Endodermal cell (in vitro differentiated cells): ENCODE measurements at places on chromosomes 1 and 21. TPM values are rescaled to one million over a fixed set of nuclear protein-coding genes. Genes with fewer than 3 reads are reported as not detected.

DNA sequence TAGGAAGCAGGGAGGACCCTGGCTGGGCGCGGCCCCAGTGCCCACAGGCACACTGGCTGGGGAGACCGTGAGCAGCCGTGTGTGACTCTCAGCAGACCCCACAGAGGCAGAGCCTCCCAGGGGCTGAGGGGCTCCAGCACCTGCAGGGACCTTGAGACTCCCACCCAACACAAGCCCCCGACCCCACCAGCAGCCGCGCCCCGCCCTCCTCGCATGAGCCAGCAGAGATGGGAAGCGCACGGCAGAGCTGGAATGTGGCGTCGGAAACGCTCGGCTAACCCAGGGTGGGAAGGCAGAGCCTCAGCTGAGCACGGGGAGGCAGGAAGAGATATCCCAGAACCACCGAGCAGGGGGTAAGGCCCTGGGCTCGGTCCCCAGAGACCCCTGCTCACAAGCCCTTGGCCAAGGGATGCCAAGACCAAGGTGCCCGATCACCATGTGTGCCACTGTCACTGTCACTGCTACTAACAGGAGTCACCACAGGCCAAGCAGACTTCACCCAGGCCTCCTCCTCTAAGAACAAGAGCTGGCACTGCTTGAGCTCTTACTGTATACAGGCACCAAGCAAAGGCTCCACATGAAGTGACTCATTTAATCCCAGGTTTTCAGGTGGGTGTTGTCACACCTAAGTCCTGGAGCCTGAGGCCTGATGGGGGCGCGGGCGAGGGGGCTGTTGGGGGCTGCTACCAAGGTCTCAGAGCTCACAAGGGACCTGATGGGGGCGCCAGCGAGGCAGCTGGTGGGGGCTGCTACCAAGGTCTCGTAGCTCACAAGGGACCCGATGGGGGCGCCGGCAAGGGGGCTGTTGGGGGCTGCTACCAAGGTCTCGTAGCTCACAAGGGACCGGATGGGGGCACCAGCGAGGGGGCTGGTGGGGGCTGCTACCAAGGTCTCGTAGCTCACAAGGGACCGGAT lies 20.1 kb downstream of the MEGF6 start:
- DNase-seq: peak; percentile 79

GRCh38 chr21:43989401-43989800 lies 22.7 kb upstream of the TRAPPC10 start:
- DNase-seq: no peak

- DNase-seq: no peak
Measured at GRCh38 chr1:109527098-109527811, 12.4 kb upstream of the GPR61 start.

- no peak for DNase-seq
Measured at GRCh38 chr1:24418898-24419628, 3.5 kb downstream of the NIPAL3 start.

- DNase-seq: no peak
Measured at GRCh38 chr1:16015960-16016901, 1.6 kb downstream of the HSPB7 start.

- no peak for DNase-seq
Measured at GRCh38 chr1:106459418-106459817, 597.1 kb upstream of the PRMT6 start.

DNA sequence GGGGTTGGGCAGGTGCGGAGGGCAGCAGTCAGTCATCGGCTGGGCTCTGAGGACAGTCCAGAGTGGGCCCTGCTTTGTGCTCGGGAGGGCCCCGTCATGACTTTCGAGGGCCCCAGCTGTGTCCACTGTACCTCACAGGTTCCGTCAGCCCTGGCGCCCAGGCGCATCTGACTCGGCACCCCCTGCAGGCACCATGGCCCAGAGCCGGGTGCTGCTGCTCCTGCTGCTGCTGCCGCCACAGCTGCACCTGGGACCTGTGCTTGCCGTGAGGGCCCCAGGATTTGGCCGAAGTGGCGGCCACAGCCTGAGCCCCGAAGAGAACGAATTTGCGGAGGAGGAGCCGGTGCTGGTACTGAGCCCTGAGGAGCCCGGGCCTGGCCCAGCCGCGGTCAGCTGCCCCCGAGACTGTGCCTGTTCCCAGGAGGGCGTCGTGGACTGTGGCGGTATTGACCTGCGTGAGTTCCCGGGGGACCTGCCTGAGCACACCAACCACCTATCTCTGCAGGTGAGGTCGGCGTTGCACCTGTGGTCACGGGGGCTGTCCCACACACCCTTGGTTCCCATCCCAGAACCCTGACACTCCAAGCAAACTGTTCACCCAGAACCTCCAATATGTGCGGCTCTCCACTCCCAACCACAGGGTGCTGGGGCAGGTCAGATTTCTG lies 7.8 kb downstream of the PODN start:
- DNase-seq: peak; percentile 46

GRCh38 chr21:26506956-26507355 lies 66.1 kb downstream of the CYYR1 start:
- DNase-seq: no peak

GRCh38 chr1:38640371-38640770 lies 219.2 kb downstream of the RRAGC start:
- DNase-seq: no peak

GRCh38 chr1:55700359-55701130 lies 485.4 kb upstream of the USP24 start:
- DNase-seq: no peak

DNA sequence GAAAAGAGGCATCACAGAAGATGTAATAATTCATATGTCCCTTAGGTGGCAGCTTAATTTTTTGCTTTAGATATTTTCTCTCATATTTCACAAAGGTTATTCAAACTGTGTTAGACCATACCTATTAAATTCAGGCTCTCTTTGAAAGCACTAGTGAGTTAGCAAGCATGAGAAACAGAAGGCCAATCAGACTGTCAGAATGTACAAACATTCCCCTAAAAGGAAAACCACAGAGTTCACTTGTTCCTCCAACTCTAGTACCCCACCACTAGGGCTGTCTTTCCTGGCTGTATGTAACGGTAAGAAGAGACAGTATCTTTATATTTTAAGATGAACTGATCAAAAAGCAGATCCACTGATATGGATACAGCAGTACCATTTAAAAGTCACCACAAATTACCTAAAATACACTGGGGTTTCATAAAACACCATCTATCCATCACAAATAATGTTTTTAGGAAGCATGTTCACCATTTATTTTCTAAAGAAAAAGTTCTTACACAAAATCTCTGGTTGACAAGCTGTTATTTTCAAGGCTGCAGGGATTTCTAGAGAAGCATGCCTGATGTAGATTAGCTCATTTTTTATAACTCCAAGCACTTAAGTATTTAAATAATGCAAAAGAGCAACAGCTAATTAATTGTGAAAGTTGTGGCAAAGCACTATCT lies 1.8 kb downstream of the ARPC5 start:
- DNase-seq: no peak

- no peak for DNase-seq
Measured at GRCh38 chr1:15856888-15857287, 9.4 kb downstream of the SPEN start.

- DNase-seq: no peak
Measured at GRCh38 chr21:41630249-41630648, 122.3 kb upstream of the TMPRSS2 start.

- peak; percentile 57 for DNase-seq
Measured at GRCh38 chr1:101820071-101820470, 176.7 kb downstream of the OLFM3 start.

DNA sequence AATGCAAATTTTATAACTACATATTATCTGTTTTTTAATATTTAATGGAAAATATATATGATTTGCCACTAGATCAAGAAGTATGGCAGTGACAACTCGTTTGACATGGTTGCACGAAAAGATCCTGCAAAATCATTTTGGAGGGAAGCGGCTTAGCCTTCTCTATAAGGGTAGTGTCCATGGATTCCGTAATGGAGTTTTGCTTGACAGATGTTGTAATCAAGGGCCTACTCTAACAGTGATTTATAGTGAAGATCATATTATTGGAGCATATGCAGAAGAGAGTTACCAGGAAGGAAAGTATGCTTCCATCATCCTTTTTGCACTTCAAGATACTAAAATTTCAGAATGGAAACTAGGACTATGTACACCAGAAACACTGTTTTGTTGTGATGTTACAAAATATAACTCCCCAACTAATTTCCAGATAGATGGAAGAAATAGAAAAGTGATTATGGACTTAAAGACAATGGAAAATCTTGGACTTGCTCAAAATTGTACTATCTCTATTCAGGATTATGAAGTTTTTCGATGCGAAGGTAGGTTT lies 556 bp downstream of the IFI44 start:
- no peak for DNase-seq

- DNase-seq: no peak
Measured at GRCh38 chr1:160838888-160839287, 23.8 kb downstream of the CD244 start.

DNA sequence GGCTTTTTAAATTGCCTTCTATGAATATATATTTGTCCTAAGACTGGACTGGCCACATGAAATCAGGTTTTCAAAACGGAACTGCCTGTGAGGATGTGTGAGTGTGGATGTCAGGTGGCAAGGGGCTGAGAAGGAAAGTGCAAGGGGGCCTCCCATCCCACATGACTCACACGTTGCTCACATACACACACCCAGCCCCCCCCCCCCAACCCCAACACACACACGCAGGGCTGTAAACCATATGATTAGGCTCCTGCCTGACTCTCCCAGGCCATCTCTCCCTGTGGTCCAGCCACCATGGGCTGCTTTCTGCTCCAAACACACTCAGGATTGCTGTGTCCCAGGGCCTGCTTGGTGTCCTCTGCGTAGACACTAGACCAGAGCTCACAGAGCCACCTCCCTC lies 22.4 kb downstream of the DEGS1 start:
- DNase-seq: no peak

- no peak for DNase-seq
Measured at GRCh38 chr1:25197235-25197975, 34.9 kb downstream of the SYF2 start.

- no peak for DNase-seq
Measured at GRCh38 chr1:169784102-169784501, 10.6 kb downstream of the METTL18 start.

GRCh38 chr1:198849093-198849492 lies 210.3 kb downstream of the PTPRC start:
- DNase-seq: no peak

DNA sequence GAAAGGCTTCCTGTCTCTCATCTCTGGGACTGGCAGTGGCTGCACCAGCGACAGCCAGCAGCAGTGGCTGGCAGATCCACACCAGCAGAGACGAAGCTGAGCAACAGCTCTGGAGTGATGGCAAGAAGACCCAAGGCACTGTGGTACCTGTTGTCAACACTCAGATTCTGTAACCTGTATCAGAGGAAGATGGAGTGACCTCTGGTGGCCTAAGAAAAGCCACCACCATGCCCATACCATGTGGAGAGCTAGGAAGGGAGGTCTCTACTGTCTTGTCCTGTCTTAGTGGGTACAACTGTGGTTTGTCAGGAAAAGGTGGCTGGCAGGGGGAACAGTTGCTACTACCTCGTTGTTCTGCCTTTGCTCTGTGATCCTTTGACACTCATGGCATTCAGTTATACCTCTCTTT lies 22.5 kb upstream of the RHBDL2 start:
- DNase-seq: peak; percentile 63

DNA sequence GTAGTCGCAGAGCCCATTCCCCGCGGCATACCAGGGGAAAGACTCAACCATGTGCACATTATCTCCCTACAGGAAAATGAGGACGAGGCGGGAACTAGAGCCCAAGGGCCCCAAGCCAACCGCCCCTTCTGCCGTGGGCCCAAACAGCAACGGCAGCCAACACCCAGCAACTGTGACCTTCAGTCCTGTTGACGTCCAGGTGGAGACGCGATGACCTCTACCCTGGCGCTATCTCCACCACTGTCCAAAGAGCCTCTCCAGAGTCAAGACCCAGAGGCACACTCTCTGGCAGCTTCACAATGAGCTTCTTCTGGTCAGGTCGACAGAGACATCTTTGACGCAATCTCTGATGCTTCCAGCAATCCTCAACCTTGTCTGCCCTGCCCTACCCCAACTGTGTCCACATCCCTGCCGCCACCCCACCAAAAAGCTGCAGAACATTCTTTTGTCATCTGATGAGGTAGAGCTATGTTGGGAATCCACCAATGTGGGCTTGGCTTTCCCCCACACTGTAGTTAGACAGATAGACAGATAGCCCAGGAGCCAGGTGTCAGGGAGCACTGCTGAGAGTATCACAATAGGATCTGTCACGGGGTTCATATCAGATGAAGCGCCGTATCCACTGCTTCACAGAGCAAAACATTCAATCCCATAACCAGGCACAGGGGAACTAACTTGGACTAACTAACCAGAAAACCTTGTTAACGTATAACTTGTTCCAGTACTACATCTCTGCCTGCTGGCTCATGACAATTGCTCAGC lies 37.4 kb upstream of the SRRM1 start:
- DNase-seq: peak; percentile 36

- peak; percentile 46 for DNase-seq
Measured at GRCh38 chr1:14039582-14040430, 339.8 kb downstream of the PRDM2 start.

- peak; percentile 94 for DNase-seq
Measured at GRCh38 chr1:155320661-155321617, at the start of gene RUSC1. TSS of gene RUSC1 (plus strand) at chr1:155320894. CDS start at chr1:155321774, 880 bp downstream.

GRCh38 chr1:217861658-217862057 lies 230.5 kb downstream of the SPATA17 start:
- DNase-seq: no peak

DNA sequence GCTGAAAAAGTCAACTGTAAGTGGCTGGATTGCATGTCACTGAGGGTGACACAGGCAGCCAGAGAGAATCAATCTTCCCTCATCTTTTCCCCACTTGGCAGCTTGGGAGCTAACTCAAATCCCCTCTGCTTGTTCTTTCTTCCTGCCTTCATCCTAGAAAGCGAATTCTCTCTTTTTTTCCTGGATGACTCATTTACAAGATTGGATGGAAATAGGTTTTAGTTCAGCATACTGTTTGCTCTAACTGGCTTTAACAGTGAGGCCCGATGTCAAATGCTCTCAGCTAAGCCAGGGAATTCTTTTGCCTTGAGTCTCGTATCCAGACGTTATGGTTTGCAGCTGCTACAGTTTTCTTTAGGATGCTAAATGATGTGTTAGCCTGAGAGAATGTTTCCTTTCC lies 72.7 kb downstream of the HUNK start:
- no peak for DNase-seq

- peak; percentile 62 for DNase-seq
Measured at GRCh38 chr1:102970496-102971078, 137.7 kb downstream of the COL11A1 start.

TMEM54 gene
- total RNA-seq: 8.6 and 11.3 TPM in 2 replicates

TMEM52 gene
- 4.8 to 6.4 TPM (median 6.0 TPM) in 3 replicates for total RNA-seq

CD1B gene
- total RNA-seq: not detected in 3 replicates

ITLN2 gene
- 15.8 to 29.7 TPM (median 29.0 TPM) in 3 replicates for total RNA-seq

ST6GALNAC3 gene
- 3.1 to 8.0 TPM (median 7.6 TPM) in 3 replicates for total RNA-seq

NR5A2 gene
- 1.5 and 1.7 TPM in 2 replicates for total RNA-seq

FCRL4 gene
- not detected in 2 replicates for total RNA-seq

ERG gene
- total RNA-seq: 0.34 TPM in 1 of 2 replicates, not detected in the other

SAMD11 gene
- total RNA-seq: 112 and 156 TPM in 2 replicates

AADACL3 gene
- total RNA-seq: not detected in 3 replicates

DMRTA2 gene
- total RNA-seq: 1.2 to 1.4 TPM (median 1.2 TPM) in 3 replicates

SLC2A5 gene
- 0.36 TPM in 1 of 2 replicates, not detected in the other for total RNA-seq

KRTAP19-1 gene
- total RNA-seq: not detected in 3 replicates

CDC7 gene
- 39.5 and 44.7 TPM in 2 replicates for total RNA-seq

BTBD19 gene
- 5.0 to 7.4 TPM (median 5.3 TPM) in 3 replicates for total RNA-seq

CASQ1 gene
- total RNA-seq: 0.56 and 0.77 TPM in 2 replicates
